ENCODE measurements at places on chromosomes 11 and 22. TPM values are rescaled to one million over a fixed set of nuclear protein-coding genes. Genes with fewer than 3 reads are reported as not detected.

Gene PACSIN3
- 85.9 TPM for polyA plus RNA-seq

Gene CYB5R3
- 245 TPM for polyA plus RNA-seq

Gene INCENP
- polyA plus RNA-seq = 11.3 TPM

Gene ARHGAP20
- polyA plus RNA-seq = not detected

Gene PGM2L1
- polyA plus RNA-seq = 0.70 TPM

Gene SCGB1A1
- not detected for polyA plus RNA-seq

Gene ALDH3B2
- polyA plus RNA-seq = 0.13 TPM

Gene GLYAT
- not detected for polyA plus RNA-seq

Gene RFPL1
- polyA plus RNA-seq = not detected

Gene RAB36
- 3.4 TPM for polyA plus RNA-seq

Gene SLC25A45
- polyA plus RNA-seq = 0.17 TPM

Gene LRRC10B
- 0.06 TPM for polyA plus RNA-seq

Gene CASP1
- polyA plus RNA-seq = 29.8 TPM
